ENCODE measurements at places on chromosomes 12 and 14.

DNA sequence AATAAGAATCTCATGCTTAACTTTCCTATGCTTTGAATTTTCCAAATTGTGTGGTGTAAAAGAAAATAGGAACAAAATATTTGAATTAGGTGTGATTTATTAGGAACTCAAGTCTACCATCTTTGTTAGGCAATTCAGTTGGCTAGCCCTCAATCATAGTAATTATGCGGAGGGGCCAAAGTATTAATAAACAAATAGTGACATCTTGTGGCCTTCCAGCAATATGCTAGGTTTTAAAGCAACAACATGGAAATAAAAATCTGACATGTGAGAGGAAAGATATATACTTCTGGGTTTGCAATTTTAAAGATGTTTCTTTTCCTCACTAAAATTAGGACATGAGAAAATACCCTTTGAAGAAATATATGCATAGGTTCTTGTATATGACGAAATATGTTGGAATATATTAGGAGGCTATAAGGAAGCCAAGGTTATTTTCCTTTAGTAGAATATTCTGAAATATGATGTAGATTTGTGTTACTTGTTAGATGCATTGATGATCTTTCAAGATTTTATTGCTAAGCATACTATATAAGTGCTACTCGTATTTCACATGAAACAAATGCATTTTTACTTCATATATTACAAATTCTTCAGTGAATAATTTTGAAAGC is 200.4 kb downstream of the PTPRO start:
- DNase-seq, result no peak

DNA sequence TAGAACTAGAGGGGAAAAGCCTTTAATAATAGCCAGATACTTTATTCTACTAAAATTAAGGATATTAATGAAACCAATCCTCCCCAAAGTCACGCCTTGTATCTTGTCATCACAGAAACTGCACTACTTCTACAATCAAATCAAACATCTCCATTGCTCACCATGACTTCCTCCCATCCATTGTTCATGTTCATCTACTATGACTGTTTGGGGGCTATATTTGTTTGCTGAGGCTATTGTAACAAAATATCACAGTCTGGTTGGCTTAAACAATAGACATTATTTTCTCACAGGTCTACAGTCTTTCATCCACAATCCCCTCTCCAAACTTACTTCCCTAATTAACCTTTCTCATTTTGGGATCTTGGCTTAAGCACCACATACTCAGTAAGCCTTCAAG is 193.6 kb upstream of the FSCB start:
- no peak for DNase-seq

- DNase-seq, result no peak
Observed at GRCh38 chr12:116604178-116604895, 45.2 kb downstream of the MAP1LC3B2 start.

GRCh38 chr12:62779488-62779887 is 155.5 kb downstream of the PPM1H start:
- no peak for DNase-seq

- DNase-seq, result no peak
Observed at GRCh38 chr14:94728950-94729349, 41.0 kb downstream of the GSC start.

DNA sequence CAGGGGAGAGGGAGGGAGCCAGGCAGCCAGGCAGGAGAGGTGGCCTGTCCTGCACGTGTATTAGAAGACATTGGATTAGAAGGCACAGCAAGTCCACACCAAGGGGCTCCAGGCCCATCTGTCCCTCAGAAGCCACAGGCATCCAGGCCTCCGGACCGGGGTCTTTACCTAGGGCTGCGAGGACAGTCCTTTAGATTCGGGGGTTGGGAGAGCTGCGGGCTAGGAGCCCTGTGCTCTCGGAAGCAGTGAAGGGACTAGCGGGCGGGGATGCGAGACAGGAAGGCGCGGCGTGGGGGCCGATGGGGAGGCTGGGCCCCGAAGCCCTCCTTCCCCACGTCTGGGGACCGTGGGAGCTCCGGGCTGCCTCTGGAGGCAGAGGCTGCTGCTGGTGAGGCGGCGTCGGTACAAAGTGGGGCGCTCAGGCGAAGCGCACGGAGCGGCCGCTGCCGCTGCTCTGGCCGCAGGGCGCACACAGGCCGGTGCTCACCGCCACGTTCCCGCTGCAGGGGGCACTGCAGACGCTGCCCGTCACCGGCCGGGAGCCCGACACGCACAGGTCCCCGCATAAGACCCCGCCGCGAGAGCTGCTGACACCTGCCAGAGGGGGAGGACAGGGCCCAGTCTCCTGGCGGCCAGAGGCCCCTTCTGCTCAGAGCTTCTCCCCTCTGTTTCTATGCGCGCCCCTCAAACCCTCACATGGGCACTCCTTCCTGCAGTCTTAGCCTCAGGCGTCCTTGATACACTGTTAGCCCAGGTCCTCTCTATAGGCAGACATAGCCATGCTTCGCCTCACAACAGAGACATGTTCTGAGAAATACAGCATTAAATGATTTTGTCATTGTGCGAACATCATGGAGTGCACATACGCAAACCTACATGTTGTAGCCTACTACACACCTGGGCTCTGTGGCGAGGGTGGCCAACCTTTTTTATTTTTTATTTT is 17.3 kb downstream of the KRT7 start:
- no peak for DNase-seq

GRCh38 chr12:128829861-128830504 is 6.2 kb upstream of the SLC15A4 start:
- no peak for DNase-seq

GRCh38 chr12:59134750-59135149 is 214.4 kb upstream of the LRIG3 start:
- DNase-seq, result no peak

- no peak for DNase-seq
Observed at GRCh38 chr12:97127061-97127460, 220.0 kb downstream of the NEDD1 start.

- no peak for DNase-seq
Observed at GRCh38 chr14:51382506-51382905, 142.5 kb downstream of the TMX1 start.

DNA sequence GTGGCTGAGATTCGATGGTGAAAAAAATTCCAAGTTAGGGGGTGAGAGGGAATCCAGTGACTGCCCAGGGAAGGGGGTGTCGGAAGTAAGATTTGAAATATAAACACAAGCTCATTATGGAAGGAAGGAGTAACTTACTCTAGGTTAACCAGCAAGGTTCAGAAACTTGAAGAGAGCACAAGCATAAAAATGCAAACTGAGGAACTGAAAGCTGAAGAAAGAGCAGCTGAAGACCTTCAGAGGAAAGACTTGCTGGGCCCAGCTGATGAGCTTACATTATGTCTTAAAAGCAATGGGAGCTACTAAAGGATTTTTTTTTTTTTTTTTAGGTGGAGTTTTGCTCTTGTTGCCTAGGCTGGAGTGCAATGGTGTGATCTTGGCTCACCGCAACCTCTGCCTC is 189.7 kb upstream of the GRIN2B start:
- no peak for DNase-seq

DNA sequence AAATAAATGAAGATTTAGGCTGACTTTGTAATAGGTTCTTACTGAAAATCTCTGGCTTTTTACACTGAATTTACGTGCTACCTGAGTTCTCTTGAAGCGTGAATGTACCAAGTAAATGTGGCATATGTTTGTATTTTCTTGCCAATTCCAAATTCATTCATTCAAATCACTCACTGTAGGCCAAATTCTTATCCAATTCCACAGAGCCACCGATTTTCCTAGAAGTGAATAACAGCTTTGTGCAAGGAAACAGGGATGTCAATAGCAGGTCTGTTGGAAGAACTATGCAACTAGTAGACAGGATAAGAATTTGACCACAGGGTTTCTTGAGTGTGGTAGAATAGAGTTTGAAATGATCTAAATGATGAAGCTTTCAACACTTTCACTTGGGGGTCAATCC is 86.8 kb downstream of the SOX5 start:
- DNase-seq, result no peak

DNA sequence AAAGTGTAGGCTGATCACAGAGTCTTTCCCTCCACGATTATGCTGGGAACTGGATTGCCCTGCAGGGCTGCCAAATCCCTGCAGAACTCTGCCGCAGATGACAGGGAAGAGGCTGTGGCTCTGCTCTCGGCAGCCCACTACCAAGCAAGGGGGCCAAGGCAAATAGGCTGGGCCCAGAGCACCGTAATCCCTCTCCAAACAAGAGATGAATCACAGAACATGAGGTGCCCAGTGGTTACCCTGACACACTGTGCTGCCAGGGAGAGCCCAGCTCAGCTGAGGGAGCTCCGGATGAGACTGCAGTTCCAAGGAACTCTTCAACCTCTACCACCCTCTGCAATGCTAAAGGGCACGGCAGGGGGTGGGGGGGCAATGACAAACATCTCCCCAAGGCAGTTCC is 33.9 kb downstream of the STON2 start:
- DNase-seq, result peak; percentile 56

- DNase-seq, result no peak
Observed at GRCh38 chr12:20370866-20371519, 2.7 kb downstream of the PDE3A start.

DNA sequence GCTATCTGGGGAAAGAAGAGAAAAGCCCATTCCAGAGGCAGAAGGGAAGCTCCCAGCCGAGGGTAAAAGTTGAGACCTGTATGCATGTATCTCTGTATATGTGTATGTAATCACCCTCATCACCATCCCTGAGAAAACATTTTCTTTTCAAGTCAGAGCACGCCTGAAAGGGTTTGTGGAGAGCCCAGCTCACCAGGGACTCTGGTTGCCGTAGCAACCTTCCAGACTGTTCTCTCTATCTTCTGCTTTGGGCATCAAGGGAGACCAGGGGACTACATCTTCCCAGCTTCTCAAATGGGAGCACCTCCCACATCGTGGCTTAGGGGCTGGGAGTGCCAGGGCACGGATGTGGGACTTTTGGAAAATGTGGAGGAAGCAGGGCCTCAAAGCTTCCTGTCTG is 93.5 kb downstream of the GALNT8 start:
- DNase-seq, result no peak

GRCh38 chr14:64581363-64581762 is 31.6 kb downstream of the PPP1R36 start:
- DNase-seq, result no peak

- DNase-seq, result no peak
Observed at GRCh38 chr12:104952816-104953215, 5.3 kb downstream of the SLC41A2 start.

- peak; percentile 46 for DNase-seq
Observed at GRCh38 chr12:107318806-107319532, 225.6 kb upstream of the CRY1 start.

DNA sequence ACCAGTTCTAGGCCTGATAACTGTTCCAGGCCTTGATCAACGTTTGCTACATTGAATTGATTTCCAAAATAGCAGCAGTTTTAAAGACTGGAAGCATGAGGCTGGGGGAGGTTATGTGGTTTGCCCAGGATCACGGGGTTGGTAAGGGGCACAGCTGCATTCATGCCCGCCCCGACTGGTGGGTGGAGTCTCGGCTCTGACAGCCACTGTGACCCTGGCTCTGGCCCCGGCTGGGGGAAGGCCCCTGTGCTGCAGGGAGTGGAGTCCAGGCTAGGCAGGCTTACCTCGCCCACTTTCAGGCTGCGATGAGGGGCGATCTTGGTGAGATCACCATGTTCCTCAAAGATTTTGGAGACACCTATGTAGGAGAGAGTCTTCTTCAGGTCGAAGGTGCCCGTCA is 13.3 kb upstream of the SERPINA9 start:
- no peak for DNase-seq

- DNase-seq, result no peak
Observed at GRCh38 chr12:116677202-116677661, 60.6 kb downstream of the SPRING1 start.

DNA sequence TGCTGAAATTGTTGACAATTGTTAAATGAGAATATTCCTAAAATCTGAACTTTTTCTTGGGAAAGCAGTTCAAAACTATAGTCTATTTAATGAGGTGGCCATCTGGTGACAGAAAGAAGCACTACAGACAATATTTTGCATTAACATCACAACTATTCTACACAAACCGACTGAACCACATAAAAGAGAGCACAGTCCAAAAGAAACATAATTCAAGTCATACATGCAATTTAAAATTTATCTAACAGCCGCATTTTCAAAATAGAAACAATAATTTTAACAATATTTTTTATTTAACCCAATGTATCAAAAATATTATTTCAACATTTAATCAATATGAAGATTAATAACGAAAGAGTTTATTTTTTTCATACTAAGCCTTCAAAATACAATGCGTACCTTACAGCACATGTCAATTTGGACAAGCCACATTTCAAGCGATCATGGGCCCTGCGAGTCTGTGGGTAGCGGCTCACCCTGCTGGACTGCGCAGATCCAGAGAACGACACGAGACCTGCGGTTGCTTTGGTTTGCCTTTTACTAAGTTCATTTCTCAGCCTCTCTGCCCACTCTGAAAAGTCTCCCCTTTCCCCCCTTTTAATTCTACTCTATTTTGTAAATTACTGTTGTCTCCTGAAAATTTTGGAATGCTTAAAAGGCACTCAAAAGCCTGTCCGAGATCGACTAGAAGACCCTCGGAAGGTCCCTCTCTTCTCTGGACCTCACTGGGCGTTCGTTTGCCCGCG is 947 bp upstream of the LRRC9 start:
- peak; percentile 34 for DNase-seq

GRCh38 chr14:35420036-35420811 is 15.7 kb upstream of the NFKBIA start:
- no peak for DNase-seq

DNA sequence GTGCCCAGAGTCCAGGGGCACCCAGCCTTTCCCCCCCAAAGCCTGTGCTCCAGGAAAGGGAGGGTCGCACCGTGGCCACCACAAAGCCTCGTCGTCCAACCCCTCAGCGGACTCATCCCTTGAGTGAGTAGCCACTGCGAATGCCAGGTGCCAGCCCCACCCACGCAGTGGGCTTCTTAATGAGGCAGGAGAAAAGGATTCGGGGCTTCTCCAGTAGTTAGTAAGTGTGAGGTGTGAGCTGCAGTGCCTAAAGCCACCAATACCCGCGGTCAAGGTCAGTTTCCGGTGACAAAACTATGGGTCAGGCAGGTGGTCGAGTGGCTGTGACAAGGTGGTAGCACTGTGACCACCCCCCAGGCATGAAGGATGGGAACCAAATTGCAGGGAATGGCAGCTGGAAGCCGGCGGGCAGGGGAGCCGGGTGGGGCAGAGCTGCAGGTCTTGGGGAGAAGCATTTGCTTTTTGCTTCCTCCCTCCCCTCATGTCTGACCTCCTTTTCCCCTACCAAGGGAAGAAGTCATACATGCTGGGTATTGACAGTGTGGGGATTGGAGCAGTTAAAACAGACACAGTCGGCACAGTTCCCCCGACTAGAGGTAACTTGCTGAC is 8.0 kb downstream of the RAN start:
- DNase-seq, result no peak

- no peak for DNase-seq
Observed at GRCh38 chr12:106178562-106178961, 39.8 kb upstream of the NUAK1 start.

- DNase-seq, result no peak
Observed at GRCh38 chr14:78700236-78700635, 530.1 kb downstream of the NRXN3 start.

All from left hindlimb (tissue), 1 donor.